Stimulated activated CD4-positive, alpha-beta T cell treated with anti-CD3 and anti-CD28 coated beads, TNF-alpha, amount 100 ng/mL, for 1 hour (primary cell): ENCODE measurements at places on chromosomes 16 and 17.

DNA sequence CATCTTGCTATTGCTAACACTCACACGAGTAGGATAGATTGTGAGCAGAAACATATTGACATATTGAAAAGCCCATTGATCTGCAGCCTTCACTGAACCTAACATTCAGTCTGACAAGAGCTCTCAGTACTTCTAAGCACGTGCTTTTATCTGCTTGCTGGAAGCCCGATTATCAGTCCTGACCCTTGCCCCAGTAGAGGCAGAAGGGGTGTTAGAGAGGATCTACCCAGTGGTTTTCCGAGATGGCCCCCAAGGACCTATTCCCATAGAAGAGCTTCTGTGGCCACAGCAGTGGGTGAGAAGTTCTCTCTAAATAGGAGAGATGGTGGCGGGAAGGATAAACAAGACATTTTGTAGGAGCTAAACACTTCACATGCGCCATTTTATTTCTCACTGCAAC is 290.9 kb upstream of the MAF start:
- no peak for DNase-seq

GRCh38 chr16:66547101-66547989 is 2.6 kb downstream of the TK2 start:
- DNase-seq, result no peak

- no peak for DNase-seq
Observed at GRCh38 chr16:59048876-59049275, 314.8 kb upstream of the GOT2 start.

- no peak for DNase-seq
Observed at GRCh38 chr17:71098071-71098470, 928.7 kb downstream of the KCNJ2 start.
